ENCODE measurements at places on chromosomes 5 and 9.

DNA sequence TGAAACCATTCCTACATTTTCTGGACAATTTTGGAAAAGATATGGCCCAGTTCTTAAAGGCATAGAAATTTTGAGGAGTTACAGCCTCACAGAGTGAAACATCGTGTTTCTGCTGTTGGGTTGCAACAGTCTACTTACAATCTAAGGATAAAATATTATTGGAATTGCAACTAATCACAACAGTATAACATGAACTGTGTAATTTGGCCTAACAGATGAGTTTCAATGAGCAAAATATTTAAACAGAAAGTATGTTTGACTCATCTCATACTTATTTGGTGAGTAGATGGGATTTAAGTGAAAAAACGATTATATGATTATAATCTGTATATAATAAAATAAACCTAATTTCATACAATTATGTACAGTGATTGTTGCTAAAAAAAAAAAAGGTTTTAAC is 1061.8 kb downstream of the CDH12 start:
- DNase-seq, result no peak

DNA sequence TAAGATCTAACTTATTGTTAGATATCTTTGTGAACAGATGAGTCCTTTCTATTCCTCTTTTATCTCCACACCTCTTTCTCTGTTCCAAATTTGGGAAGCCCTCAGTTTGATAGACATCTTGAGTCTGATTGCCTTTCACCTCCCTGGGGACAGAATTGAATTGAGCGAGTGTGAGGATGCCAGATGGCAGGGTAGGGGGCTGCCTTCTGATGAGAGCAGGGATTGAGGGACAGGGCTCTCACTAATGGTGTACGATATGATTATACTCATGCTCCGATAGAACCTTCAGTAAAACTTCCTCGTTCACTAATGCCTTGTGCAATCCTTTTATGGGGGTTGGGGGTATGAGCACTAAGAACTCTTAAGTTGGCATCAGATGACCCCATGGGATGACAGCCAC is 172.1 kb upstream of the DAP start:
- DNase-seq, result no peak

DNA sequence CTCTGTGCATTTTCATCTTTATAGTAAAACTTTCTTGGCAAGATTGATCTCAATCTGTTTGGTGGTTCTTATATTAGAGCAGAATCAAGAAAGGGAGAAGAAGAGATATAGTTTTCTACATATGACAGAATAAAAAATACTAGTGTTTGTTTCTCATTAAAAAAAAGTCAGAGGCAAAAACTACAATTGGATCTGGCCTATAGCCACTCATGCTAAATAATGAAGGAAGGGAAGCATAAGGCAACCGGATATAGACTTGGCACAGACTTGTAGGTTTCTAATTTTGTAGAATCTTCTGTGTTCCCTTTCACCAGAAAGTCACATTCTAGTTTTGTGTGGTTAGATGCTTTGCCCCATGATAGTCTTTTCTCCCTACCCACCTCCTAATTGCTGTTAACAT is 306.2 kb downstream of the PIK3R1 start:
- no peak for DNase-seq

DNA sequence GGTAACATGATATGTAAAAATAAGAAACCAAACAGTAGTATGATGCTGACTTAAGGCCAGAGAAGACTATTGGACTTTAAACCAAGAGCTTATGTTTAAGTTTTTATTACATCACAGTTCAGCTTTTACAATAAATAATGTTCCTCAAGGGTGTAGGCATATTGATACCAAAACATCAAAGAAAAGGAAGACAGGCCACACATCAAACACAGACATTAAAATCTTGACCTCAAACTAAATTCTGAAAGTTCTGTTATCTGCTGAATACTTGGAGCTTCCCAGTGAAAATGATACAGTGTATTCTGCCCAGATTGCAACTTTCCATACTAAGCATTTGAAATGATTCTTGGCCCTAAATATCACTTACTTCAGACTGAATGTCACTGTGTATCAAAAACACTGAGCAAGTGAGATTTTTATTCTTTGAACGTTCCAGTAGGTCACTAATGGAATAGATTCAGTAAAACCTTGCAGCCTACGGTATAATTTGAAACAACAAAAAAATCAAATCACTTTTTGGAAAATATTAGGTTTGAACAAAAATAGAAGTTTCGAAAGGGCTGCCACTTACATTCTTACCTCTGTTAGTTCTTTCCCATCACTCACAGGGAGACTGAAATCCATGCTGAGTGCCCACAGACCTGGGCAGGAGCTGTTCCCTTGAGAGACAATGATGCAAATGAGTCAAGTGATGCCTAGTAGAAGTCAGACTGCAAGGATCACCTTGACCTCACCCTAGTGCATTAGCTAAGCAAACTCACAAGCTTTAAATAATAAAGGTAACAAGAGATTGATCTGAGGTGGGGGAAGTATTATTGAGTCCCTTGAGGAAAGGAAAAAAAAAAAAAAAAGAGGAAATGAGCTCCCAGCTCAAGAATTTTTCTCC is 2.5 kb downstream of the LPAR1 start:
- no peak for DNase-seq

GRCh38 chr5:9699681-9700080 is 69.5 kb upstream of the TAS2R1 start:
- DNase-seq, result no peak

DNA sequence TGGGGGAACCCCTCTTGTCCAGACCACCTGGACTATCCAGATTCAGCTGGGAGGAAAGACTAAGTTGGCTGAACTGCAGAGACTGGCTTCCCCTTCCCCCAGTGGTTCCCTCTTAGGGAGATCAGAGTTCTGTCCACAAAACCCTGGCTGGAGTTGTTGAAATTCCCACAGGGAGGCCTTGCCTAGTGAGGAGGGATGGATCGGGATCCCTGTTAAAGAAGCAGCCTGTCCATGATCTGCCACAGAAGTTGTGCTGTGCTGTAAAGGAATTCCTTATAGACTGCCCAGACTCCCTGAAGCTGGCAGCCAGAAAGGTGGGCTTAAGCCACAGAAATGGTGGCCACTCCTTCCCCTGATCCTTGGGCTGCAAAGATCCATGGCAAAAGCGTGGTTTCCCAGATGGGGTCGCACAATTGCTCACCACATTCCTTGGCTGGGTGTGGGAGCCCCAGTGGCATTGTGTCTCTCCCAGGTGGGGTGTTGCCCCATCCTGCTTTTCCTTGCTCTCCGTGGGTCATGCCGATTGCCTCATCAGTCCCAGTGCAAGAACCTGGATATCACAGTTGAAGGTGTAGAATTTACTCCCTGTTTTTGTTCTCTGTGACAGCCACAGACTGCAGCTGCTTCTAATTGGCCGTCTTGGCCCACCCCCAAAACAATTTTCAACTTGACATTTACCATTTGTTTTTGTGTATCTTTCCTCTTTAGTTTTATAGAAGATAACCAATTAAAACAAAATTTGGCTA is 342.4 kb downstream of the FGF10 start:
- no peak for DNase-seq

- DNase-seq, result no peak
Observed at GRCh38 chr5:51033215-51033614, 350.0 kb upstream of the ISL1 start.

- DNase-seq, result peak; percentile 86
Observed at GRCh38 chr9:120904061-120904977, 22.3 kb downstream of the TRAF1 start.

DNA sequence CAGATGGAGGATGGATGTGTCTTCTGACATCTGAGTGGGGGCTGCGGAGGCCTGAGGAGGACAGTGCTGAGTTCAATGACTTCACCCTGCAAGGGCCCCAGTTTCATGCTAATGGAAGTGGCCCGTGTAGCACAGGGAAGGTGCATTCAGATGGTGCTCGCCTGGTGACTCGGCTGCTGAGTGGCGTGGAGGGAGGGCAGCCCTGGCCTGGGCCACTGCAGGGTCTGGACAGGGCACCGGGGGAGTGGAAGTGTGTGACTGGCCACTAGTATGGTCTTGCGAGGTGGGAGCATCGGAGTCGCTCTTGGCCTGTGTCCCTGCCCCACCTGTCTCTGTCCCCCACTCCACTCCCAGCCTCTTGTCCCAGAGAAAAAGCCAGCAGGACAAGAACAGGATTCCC is 1.7 kb upstream of the SLC9A3 start:
- DNase-seq, result no peak

- no peak for DNase-seq
Observed at GRCh38 chr5:38134810-38135209, 123.5 kb upstream of the EGFLAM start.

DNA sequence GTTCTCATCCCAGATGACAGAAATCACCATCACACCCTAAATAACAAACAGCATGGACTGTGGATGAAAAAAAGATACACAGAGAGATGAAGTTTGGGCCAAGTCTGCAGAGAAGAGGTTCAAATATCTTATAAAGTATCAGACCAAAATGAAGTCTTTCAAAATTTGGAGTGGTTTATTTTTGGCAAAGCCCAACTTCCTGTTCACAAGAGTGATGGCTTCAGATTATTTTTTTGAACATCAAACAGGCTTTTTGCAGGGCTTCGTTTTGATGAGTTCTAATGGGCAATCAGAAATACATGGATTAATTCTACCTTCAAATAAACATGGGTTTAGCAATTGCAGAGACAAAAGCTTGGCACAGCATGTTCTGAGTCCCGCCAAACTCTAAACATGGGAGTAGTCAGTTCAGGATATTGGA is 378.2 kb upstream of the RPS23 start:
- no peak for DNase-seq

- no peak for DNase-seq
Observed at GRCh38 chr9:78756813-78757510, 460.0 kb downstream of the PSAT1 start.

DNA sequence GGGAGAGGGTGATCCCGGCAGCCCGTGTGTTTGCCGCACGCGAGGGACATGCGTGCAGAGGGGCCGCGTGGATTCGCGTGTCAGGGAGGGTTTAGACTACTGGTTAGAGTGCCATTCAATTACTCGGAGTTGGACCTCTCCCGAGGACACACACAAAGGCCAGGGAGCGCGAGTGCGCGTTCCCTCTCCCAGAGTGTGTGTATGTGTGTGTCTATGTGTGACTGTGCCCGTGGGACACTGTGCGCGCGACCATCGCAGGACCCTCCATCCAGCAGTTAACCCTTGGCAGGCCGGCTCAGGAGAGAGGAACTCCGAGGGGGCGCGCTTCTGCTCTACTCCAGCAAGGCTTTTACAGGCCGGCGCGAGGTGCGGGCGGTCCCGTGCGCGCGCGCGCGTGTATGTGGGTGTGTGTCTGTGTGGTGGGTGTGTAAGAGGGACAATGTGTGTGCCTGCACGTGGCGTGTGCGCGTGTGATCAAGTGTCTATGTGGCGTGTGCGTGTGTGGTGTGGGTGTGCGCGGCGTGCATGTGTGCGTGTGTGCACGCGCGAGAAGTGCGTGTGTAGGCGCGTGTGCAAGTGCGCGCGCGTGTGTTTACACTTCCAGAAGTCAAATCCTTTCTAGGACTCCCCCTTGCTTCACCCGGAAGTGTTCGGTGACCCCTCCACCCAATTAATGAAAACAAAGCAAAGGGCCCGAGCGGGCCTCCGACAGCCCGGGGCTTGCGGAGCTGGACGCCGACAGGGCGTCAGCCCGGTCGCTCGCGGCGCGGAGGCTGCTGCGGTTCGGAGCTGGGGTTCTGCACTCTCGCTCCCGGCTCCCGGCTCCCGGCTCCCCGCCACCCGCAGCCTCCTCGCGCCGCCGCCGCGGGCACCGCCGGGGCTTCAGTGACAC is 75.3 kb upstream of the TBCA start:
- DNase-seq, result no peak

- no peak for DNase-seq
Observed at GRCh38 chr5:5135957-5136676, 4.0 kb upstream of the ADAMTS16 start.

DNA sequence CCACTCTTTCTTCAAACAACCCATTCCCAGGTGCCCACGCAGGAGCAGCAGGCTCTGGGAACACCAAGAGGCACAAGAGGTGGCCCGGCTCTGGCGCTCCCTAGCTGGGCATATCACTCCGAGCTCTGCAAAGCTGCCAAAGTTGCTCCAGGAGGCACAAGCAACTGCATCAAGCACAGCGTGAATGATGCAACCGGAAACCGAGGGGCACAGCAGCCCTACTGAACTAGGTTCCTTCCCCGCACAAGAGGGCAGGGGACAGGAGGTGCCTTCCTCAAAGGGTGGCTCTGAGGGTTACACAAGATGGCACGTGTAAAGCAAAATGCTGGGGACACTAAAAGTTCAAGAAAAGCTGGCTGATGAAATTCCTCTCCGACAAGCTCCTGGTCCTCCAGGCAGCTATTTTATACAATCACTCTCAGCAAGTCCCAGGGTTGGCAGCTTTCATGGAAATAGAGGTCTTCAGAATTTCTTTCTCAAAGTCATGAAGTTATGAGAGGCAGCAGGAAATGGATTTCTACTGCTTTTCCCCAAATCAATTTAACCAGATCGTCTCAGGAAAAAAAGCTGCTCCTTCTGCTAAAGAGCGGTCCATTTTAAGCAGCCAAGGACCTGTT is 22.9 kb downstream of the PSMB7 start:
- no peak for DNase-seq

GRCh38 chr9:88007291-88007650 is 32.9 kb upstream of the CDK20 start:
- DNase-seq, result peak; percentile 81

DNA sequence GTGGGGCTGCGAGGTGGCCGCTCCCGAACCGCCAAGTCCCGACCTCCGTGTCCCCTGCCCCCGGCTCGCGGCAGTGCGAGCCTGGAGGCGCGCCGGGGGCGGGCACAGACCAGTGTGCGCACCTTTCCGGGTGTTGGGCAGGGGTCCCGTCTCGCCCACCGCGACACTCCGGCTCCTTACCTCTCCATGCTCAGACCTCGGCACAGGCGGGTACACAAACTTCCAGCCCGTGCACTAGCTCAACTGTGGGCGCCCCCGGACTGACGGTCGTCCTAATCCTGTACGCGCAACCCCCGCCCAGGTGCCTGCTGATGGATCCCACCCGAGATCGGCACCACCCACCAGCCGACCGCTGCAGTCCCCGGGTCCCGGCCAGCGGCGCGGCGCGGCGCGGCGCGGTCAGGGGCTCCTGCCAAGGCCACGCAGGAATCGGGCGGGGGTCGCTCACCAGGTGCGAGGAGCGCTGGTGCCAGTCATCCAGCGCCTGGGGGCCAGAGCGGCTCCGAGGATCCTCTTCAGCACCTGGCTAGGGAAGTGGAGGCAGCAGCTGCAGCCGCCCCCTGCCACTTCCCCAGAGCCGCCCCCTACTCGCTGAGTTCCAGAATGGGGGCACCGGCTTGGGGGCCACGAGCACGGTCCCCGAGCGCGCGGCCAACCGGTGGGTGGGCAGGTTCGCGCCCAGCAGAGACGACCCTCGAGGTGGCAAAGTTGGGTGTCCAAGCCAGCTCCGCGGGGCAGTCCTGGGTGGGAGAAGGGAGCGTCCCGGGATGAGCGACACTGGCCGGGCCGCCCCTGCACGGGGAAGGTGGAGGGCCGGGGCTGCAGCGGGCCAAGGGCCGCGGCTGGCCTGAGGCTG is 511 bp downstream of the SEMA5A start:
- no peak for DNase-seq

DNA sequence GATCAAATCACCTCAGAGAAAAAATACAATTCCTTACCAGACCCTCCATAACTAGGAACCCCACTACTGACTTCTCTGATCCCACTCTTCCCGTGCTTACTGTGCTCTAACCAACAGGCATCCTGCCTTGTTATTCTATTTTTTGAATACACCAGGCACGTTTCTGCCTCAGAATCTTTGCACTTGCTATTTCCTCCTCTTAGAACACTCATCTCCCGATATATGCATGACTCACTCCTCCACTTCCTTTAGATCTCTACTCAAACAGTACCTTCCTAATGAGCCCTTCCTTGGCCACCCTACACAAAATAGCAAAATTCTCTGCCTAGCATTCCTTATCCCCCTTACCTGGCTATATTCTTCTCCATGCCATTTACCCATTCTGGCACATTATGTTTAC is 43.9 kb downstream of the MAPKAP1 start:
- no peak for DNase-seq

- DNase-seq, result no peak
Observed at GRCh38 chr5:132253008-132253441, 4.5 kb upstream of the PDLIM4 start.

Measured in activated effector memory CD4-positive, alpha-beta T cell treated with anti-CD3 and anti-CD28 coated beads, Interleukin-2, amount 50 U/mL, for 16 hours (primary cell).